ENCODE measurements at places on chromosomes 6 and 20.

DNA sequence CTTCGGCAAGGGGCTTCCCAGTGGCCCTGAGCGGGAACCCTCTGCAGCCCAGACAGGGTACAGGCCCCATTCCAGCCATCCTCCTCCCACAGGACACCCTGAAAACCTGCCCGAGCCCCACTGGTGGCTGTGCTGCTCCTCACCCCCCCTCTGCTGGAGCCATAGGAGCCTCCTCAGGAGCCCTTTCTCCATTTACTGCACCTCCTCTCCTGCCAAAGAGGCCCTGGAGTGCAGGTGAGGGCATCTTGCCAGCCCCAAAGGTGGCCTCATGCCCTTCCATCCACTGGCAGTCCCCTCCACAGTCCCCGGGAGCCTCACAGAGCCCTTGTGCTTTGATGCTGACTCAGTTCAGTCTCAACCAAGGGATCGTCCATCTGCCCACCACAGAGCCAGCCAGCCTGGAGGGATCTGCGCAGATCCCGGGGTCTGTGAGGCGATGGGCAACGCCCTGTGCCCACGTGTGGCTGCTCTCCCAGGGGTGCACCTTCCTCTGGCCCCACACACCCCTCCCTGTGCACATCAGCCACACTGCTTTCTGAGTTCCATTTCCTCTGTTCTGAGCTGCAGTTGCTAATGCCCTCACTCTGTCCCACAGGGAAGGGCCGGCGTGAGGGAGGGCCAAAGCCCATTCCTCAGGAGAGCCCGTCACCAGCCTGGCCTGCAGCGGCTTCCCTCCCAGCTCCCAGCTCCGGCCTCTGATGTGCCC lies 228.5 kb downstream of the DLL1 start:
- no peak for DNase-seq

DNA sequence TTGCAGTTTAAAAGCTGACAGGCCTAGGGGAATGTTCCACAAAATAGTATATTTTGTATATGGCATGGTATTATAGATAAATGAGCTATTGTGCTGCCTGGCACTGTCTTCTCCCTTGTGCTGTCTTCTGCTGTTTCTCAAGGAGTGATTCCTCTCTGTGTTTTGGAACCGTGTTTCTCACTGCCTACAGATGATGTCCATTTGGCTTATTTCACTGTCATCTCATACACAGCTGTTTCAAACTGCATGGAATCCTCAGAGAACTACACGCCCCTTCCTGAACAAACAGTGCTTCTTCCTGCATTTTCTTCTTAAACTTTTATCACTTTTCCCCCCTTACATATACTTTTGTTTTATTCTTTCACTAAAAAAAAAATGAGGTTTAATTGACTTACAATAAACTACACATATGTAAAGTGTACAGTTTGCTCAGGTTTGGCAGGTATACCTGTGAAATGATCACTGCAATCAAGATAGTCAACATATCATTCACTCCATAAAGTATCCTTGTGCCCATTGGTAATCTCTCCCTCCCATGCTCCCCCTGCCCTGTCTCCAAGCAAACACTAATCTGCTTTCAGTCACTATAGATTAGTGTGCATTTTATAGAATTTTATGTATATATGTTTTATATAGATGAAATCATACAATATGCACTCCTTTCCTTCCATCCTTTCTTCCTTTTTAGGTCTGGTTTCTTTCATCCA lies 43.0 kb downstream of the CBFA2T2 start:
- DNase-seq = no peak

- no peak for DNase-seq
Measured at GRCh38 chr20:19786311-19786710, 28.3 kb downstream of the RIN2 start.

- DNase-seq = no peak
Measured at GRCh38 chr6:152209211-152209610, 401.7 kb downstream of the ESR1 start.

- no peak for DNase-seq
Measured at GRCh38 chr6:136803608-136804007, 11.3 kb upstream of the MAP3K5 start.

- DNase-seq = no peak
Measured at GRCh38 chr20:25579081-25579770, 6.1 kb downstream of the NINL start.
